ENCODE measurements at places on chromosomes 11 and 22.

DNA sequence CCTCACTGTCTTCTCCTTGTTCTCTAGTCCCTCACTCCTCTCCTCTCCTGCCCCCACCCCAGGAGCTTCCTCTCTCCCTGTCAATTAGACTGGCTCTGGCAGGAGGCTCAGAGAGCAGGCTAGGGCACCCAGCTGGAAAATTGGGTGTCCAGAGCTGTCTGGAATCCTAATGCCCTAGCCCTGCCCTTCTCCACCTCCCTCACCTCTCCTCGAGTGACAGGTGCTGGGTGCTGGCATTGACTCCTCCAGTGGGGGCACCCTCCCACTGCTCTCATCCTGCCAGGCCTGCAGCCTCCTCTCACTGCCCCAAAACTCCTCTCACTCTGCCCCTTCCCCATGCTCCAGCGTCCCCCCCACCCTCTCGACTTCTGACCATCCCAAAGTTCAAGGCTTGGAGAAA, 68.9 kb downstream of the CYTH4 start:
- peaks cover 5% of the 10 kb centered on the region for H3K4me1 ChIP-seq
- no peak for DNase-seq
- no peak overlapping the region for H3K27ac ChIP-seq
- no peaks in the 10 kb centered on the region for H3K36me3 ChIP-seq
- H3K27me3 ChIP-seq: no peaks in the 10 kb centered on the region
- no peak overlapping the region for H3K4me3 ChIP-seq

DNA sequence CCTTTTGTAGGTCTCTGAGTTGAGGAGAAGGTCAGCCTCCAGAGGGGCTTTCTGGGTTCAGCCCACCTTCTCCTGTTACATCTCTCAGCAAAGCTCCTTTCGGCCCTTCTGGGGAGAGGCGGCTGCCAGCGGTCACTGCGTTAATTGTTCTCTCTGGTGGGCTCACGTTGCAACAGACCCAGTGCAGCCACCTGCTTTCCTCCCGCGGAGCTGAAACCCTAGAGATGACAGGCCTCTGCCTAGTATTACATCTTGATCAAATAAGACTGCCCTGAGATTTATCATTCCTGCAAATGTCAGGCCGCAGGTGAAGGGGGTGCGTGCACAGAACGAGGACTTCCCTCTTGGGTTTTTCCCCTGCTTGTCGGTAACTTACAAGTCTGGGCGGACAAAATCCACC, 43.2 kb upstream of the CREB3L1 start:
- peaks cover 18% of the 10 kb centered on the region for H3K4me1 ChIP-seq
- H3K4me3 ChIP-seq: no peak overlapping the region
- peaks cover 26% of the 10 kb centered on the region for H3K27me3 ChIP-seq
- no peaks in the 10 kb centered on the region for H3K36me3 ChIP-seq
- no peak overlapping the region for H3K27ac ChIP-seq
- DNase-seq: no peak

DNA sequence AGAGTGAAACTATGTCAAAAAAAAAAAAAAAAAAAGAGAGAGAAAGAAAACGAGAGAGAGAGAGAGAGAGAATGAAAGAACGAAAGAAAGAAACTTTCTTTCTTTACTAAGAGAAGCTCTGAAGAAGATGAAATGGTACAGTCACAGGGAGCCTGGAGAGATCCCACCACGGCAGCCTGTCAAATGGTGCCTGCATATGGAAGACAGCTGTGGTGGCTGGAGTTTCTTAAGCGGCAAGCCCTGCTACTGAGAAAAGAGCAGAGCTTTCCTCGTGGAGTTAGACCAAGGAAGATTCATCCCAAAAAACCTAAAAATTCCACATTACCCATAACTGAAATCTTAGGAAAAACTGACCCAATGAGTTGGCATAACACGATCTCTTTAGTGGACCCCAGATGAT, 66.7 kb downstream of the MICAL3 start:
- no peaks in the 10 kb centered on the region for H3K36me3 ChIP-seq

- H3K4me3 ChIP-seq: no peak overlapping the region
- H3K27me3 ChIP-seq: no peaks in the 10 kb centered on the region
- DNase-seq: no peak
- H3K27ac ChIP-seq: no peak overlapping the region
- no peaks in the 10 kb centered on the region for H3K4me1 ChIP-seq
- H3K36me3 ChIP-seq: no peaks in the 10 kb centered on the region
Observed at GRCh38 chr11:73330569-73331093, 22.6 kb downstream of the ARHGEF17 start.
